ENCODE measurements at places on chromosomes 5 and 9.

DNA sequence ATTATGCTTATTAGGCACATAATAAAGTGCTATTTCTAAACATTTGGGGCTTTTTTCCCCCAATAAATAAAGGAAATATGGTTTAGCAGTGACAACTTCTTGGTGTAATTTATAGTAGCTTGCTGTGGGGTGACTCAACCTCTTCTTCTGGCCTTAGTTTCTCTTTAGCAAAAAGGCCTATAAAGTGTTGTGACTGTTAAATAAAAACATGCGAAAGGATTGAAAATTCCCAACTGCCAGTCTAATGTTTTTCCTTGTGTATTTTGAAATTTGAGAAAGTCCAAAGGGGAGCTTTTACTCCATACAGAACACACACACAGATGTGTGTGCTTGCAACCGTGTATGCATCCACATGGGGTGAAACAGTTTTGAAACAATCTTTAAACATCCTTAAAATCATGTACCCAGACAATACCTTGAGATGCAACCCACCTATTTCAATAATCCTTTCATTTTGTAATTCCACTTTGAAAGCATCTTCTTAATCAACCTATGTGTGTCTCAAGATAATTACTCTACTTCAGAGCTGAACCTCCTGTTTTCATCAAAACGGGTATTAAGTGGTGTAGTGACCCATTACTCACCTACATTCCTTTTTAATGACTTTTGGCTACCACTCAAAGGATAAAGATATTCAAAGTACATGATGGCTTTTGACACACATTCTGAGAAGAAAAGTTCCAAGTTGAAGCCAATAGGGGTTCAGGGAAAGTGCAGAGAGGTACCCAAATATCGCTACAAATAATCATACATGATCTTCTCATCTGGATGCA is 123.8 kb downstream of the DROSHA start:
- no peak for DNase-seq

DNA sequence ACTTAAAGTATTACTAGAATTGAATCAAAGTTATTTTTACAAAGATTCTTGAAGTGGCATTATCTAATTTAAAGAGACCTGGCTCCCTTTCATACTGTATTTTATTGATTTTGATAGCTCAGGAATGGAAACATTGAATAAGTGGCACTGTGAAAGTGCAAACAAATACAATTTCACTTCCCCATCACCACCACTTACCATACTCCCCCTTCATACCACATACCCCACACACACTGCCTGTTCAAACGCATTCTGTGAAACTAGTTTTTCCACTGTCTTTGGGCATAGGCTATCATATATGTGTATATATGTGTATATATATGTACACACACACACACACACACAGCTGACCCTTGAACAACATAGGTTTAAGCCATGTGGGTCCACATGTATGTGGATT is 62.1 kb upstream of the ATG10 start:
- no peak for DNase-seq

- DNase-seq: no peak
Observed at GRCh38 chr9:134951461-134951860, 33.7 kb upstream of the FCN1 start.

DNA sequence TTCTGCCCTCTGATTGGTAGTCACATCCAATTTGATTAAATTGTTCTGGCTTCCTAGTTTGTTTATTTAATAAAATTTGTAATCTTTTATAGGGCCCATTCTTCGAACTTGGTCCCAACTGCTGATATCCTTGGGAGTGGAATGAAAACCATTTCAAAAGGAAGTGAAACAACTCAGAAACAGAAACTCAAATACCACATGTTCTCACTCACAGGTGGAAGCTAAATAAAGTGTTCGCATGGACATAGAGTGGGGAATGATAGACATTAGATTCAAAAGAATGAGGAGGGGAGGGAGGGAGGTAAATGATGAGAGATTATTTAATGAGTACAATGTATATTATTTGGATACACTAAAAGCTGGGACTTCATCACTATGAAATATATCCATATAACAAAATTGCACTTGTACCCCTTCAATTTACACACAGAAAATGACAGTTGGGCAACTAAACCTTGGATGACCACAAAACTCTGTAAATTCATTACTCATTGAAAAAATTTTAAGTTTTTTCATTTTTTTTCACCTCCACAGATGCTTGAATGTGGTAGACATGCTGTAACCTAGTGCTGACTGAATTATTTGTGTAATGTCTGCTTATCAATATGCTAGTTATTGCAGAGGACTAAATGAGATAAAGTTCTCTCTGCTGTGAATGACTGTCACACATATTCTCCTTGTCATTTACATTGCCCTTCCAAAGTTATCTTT is 16.0 kb downstream of the ATP10B start:
- DNase-seq: no peak

DNA sequence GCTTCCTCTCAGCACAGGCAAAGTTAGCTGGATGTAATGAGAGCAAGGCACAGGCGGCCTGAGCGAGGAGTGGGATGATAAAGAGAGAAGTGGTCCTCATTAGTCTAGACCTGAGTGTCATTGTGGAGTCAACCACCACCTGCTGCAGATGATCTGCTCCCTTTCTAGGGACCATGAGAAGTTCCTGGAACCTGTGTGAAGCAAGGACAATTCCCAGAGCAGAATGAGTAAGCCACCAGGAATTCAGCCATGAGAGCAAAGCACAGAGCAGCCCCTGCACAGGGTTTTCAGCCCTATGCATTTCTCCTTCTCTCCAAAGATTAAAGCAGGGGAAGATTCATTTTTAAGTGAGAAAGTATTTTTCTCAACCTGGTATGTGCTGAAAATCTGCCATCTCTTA is 146.8 kb upstream of the SPEF2 start:
- no peak for DNase-seq

DNA sequence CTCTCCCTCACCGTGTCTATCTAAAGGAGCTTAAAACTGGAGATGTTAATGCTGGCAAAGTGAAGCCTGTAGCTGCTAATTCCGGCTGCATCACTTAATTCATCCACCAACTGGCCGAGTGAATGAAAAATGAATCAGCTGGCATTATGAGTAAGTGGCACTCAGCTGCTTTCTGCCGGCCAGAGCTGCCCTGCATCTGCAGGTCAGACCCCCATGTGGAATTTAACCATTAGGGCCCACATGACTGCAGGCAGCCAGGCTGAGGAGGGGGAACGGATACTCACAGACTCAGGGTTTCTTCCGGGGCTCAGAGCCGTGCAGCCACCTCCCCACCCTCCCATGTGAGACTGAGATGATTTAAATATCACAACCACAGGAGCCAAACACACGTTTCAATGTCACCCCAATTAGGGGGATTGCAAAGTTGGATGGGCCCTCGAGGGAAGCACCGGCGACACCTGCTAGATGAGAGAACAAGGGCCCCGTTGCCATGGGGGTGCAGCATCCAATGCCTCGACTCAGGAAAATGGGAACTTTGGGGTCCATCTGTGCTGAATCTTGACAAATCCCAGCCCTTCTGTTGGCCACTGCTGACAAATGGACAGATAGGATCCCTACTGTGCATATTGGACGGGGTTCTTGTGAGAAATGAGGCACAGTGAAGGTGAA is 115.6 kb upstream of the ALDH1B1 start:
- no peak for DNase-seq

- no peak for DNase-seq
Observed at GRCh38 chr5:131615957-131616356, 19.1 kb downstream of the RAPGEF6 start.

- no peak for DNase-seq
Observed at GRCh38 chr5:93926831-93927620, 185.6 kb upstream of the POU5F2 start.

GRCh38 chr5:9354336-9355081 is 191.4 kb downstream of the SEMA5A start:
- DNase-seq: no peak

Measured in amygdala (tissue), 56 donors.